Nephron progenitor cell (in vitro differentiated cells): ENCODE measurements at places on chromosomes 1 and 21.
A peak's percentile ranks its signal among the peaks of the same experiment; 100 is the strongest.

DNA sequence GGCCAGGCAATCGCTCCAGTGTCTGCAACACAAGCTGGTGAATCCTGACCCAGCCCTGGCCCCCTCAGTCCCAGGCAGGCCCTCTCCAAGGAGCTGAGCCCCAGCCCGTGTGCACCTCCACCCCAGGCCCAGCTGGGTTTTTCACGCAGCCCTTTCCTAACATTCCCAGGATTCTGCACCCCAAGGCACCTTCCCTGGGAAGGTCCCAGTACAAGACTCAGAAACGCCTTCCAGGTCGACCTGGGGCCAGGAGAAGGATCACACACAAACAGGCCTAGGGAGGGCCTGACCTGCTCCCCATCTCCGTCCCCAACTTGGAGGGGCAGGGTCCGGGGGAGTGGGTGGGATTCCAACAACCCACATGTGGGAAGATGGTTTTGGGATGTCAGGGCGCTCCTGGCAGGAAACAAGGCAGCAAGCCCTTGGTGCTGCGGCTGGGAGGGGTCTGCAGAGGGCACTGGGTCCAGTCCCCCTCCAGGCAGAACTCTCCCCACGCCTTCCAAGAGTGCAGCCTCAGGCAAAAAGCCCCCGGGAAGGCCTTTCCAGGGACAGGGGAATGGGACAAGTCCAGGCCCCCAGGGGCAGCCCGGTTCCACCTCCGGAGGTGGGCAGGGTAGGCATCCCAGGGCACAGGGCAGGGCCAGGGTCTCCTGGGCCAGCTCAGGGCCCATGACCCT lies 58.3 kb downstream of the KCNAB2 start:
- peak; percentile 1 for DNase-seq

- no peak for DNase-seq
Measured at GRCh38 chr1:33348194-33348593, 27.3 kb upstream of the A3GALT2 start.

DNA sequence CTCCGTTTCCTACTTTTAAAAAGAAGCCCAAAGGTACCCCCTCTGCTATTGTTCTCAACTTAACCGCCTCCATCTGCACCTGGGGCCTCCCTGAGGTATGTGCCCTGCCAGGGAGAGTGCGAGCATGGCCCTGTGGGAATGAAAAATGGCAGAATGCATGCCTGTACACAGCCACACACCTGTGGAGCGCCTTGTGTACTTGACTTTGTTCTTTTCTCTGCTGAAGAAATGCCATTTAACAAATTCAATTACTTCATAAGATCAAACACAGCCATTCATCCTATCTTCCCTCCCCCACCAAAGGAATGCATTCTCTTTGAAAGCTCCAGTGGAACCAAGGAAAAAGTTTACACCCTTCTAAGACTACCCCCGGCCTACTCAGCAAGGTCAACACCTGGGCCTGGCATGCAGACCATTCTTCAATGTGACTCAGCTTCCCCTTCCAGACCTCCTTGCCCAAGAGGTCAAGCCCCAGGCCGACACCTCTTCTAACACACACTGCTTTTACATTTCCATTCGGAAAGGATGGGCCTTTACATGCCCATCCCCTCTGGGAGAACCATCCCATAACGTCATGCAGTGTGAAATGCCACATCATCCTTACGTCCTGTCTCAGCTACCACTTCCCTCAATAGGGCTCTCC lies 123.7 kb downstream of the SMYD2 start:
- DNase-seq, result no peak

DNA sequence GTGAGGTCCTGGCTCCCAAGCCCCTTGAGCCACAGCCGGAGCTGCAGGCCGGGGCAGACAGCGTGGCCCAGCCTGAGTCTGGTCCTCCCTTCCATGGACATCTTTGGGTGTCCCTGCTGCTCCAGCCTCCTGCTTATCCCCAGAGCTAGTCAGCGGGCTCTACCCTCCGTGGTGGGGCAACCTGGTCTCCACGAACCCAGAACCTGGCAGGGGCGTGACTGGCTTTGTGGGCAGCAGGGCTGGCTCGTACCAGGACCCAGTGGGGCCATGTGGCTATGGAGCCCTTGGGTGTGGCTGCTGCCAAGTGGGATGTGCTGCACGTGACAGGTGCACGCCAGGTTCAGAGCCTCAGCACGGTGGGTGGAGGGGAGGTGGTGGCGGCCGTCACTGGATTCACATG lies 18.3 kb downstream of the CFAP410 start:
- DNase-seq, result no peak

- DNase-seq, result no peak
Measured at GRCh38 chr1:6930732-6931300, 145.6 kb downstream of the CAMTA1 start.

- DNase-seq, result no peak
Measured at GRCh38 chr1:94978401-94978800, 51.5 kb upstream of the CNN3 start.

DNA sequence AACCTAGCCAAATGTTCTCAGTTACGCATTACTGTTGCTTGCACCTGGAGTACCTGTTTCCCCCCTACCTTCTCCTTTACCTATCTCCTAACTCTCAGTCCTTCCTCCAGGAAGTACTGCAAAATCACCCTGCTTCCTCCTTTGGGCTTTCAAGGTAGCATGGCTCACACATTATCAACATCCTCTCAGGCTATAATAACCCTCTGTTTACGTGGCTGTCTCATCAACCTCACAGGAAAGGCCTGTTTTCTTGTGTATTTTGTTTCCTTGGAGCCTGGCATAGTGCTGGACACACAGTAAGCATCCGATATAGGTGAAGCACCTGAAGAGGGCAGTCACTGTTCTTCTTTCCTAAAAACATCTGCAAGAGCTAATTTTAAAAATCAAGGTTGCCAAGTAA lies 32.7 kb upstream of the ANGPTL7 start:
- DNase-seq, result no peak

DNA sequence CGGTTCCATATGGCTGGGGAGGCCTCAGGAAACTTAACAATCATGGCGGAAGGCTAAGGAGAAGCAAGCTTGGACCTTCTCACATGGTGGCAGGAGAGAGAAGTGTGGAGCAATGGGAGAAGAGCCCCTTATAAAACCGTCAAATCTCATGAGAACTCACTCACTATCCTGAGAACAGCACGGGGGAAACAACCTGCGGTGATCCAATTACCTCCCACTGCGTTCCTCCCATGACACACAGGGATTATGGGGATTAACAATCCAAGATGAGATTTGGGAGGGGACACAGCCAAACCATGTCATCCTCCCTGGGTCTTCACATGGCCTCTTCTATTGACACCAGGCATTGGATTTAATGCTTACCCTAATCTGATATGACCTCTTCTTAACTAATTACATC lies 455.1 kb upstream of the VAMP3 start:
- no peak for DNase-seq

DNA sequence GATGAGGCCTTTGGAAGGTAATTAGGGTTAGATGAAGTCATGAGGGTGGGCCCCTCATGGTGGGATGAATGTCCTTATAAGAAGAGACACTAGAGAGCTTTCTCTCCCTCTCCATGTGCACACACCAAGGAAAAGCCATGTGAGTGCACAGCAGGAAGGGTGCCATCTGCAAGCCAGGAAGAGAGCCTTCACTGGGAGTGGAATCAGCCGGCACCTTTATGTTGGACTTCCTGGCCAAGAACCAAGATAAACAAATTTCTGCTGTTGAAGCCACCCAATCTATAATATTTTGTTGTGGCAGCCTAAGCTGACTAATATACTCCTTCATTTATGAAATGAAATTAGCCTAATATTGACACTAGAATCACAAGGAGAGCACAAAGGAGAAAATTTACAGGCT lies 38.2 kb upstream of the PKP1 start:
- no peak for DNase-seq

- no peak for DNase-seq
Measured at GRCh38 chr1:30255111-30255724, 468.2 kb downstream of the MATN1 start.

DNA sequence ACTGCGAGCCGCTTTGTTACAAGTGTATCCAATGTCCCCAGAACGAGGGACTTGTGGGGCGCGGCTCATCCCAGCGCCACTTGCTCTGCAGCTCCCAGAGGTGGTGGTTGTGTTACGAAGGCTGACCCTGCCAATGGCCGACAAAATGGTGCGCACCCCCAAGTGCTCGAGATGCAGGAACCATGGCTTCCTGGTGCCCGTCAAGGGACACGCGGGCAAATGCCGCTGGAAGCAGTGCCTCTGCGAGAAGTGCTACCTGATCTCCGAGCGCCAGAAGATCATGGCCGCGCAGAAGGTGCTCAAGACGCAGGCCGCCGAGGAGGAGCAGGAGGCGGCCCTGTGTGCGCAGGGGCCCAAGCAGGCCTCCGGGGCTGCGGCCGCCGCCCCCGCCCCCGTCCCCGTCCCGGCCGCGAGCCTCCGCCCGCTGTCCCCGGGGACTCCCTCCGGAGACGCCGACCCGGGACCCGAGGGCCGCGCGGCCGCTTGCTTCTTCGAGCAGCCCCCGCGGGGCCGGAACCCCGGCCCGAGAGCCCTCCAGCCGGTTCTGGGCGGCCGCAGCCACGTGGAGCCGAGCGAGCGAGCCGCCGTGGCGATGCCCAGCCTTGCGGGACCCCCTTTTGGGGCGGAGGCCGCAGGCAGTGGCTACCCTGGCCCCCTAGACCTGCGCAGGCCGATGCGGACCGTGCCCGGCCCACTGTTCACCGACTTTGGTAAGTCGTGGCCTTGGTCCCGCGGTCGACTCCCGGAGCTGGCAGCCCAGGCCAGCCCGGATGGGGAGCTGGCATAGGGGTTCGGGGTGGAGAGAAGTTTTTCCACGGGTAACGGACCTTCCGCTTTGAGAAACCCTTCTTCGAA lies at the start of gene DMRTB1:
DMRTB1 (plus strand) TSS at position 79 of the 855 bp plus-strand sequence; CDS start at position 134, 55 bp downstream.
- no peak for DNase-seq

DNA sequence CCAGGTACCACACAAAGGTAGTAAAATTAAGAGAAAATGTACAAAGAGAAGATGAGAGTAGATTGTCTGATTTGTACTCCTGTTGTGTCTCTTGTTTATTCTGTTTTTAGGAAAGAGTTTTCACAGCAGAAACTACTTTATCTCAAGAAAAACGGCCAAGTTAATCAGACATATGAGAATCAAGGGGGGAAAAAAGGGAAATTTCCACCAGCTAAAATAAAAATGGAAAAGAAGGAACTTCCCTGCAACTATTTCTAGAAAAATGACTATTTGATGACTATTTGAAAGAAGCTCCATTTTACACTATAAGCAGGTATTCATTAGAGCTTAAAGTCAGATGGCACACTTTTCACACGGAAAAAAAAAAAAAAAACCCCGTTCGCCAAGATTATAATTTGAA lies 56.5 kb downstream of the EPRS1 start:
- DNase-seq, result no peak

GRCh38 chr21:45319461-45320211 lies 31.9 kb upstream of the POFUT2 start:
- DNase-seq, result no peak

- no peak for DNase-seq
Measured at GRCh38 chr1:54456921-54457529, 50.8 kb upstream of the SSBP3 start.

DNA sequence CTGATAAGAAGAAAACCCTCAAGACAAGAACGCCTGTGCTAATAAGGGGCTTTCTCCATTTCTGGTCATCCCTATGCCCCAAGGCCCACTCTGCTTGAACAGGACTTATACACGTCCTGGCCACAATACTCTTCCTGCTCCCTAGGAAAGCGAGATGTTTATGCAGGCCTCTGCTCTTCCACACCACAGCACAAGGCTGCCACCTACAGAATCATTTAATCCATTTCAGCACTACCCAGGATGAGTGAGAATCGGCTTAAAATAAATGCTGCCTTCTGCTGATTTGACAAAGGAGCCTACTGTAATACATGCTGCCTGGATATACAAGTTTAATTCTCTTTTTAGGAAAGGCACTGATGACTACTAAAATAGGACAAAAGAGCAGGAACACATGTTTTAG lies 29.4 kb downstream of the FRRS1 start:
- peak; percentile 12 for DNase-seq

DNA sequence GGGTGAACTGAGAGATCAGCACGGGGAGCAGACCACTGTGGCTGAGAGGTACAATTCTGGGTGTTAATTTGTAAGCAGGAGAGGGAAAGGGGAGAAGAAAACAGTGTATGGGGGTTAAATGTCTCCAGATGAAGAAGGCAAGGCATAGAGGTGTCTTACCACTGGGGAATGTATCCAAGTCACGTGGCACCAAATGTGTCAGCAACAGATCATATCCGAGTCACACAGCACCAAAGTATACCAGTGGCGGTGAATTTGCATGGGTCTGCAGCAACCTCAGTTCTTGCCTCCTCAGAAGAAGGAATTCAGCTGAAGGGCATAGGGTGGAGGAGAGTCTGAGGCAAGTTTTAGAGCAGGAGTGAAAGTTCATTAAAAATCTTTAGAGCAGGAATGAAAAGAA lies 21.2 kb upstream of the SYCP1 start:
- no peak for DNase-seq

DNA sequence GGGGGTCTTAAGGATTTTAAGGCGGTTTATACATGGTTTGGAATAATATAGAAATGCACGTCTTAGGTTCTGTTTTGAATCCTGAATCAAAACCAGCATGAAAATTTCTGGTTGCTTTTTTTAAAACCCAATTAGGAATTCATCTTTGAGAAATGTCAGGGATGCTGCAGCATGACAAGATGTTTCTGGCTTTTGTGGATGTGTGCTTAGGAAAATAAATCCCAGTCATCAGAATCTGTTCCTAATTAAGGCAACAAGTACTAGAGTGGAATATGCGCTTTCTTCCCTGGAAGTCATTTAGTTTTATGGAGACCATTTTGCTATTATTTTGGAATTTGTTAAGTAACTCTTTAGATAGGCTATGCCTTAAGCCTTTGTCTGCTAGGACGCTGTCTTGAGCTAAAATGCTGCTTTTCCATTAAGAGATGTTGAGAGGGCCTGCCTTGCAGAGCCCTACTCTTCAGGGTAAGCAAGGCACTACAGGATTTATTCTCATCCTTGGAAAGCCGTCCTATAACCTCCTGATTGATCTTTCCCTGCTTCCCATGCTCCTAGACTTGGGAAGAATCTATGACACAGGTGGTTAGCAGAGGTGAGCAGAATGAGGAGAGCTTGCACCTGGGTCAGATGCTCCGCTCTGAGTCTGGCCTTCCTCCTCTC lies 332.8 kb downstream of the DISC1 start:
- DNase-seq, result no peak

DNA sequence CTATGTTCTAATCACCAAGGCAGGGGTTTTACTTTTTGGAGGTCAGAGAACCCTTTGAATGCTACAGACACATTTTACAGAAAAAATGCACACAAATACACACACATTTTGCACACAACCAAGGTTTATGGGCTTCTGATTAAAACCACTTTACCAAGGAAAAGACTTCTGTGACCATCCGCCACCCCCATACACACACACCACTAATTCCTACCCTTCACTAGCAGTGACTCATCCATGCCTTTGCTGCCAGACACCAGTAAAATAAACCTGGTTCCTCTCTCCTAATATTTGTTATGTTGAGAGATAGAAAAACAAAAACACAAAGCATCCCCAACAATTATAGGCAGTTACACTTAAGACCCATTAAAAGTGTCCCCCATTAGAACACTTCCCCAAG lies 12.9 kb downstream of the PIGM start:
- DNase-seq, result no peak

GRCh38 chr1:191641420-191642260 lies 516.6 kb upstream of the RGS18 start:
- DNase-seq, result no peak
